Activated T-cell treated with anti-CD3 and anti-CD28 coated beads for 24 hours (primary cell): ENCODE measurements at places on chromosomes 7 and 10.

GRCh38 chr7:16753932-16754855 lies 639 bp downstream of the TSPAN13 start:
- DNase-seq = no peak

GRCh38 chr7:109639561-109639960 lies 1069.9 kb downstream of the DNAJB9 start:
- DNase-seq = no peak

DNA sequence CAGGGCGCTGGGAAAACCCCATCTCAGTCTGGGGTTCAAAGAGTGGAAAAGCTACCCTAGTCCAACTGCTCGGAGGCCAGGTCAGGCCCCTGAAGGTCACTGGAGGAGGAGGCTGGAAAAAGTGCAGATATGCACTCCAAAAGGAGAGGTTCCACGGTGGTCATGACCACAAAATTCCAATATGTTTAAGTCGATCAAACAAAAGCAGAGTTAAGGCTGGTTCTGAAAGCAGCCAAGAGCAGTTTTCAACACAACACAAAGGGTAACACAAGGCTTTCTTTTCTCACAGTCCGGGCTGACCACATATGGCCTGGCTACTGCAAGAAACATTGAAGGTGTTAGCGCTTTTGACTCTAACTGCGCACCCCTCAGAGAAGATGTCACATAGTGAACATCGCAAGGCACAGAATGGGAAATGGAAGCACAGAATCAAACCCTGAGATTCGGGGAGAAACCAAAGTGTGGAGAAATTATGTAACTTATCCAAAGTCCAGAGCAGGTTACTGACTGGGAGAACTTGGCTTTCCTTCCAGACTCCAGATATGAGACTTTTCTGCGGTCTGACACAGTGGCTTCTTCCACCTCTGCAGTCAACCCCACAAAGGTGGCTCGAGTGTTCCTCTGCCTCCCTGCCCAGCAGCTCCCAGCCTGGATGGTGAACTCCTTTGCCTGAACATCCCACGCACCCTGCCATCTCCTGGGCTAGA lies 1.3 kb upstream of the GRB10 start:
- DNase-seq = no peak

- DNase-seq = no peak
Observed at GRCh38 chr10:117938104-117938503, 108.6 kb downstream of the RAB11FIP2 start.

DNA sequence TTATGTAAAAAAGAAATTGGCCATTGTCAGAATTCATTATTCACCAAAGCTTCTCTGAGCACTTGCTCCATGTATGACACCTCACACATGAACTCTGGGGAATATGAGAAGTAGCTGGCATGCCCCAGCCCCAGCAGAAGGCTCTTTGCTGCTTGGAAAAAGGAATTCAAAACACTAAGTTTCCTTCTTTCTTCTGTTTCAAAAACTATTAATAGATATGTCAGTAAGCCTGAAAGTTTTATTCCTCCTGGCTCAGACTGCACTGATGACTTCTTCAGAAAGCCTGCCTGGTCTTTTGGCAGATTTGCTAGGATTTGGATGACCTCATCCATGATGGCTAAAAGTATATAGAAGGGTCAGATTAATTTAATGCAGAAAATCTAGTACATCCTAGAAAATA lies 511.0 kb downstream of the GFRA1 start:
- no peak for DNase-seq

DNA sequence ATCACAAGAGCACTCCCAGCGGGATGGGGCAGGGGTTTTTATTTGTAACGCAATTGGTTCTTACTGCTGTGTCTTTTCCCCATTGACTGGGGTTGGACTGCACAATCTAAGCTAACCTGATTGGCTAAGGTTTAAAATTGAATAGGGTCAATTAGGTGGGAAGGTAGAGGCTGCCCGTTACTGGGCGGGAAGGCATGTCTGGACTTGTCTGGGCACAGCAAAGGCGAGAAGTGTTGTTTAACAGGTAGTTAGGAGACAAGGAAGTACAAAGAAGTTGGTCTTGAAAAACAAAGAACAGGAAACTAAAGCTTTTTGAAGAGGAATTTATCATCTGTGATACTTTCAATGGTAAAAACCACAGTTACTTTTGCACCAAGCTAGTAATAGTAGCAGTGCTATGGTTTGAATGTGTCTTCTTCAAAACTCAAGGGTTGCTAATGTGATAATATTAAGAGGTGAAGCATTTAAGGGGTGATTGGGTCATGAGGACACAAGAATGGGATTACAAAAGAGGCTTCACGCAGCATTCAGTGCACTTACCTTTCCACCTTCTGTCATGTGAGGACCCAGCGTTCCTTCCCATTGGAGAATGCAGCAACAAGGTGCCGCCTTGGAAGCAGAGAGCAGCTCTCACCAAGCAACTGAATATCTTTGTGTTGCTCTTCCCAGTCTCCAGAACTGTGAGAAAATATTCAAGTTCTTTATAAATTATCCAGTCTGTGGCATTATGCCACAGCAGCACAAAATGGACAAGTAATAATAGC lies 875.5 kb upstream of the SORCS1 start:
- DNase-seq = no peak

DNA sequence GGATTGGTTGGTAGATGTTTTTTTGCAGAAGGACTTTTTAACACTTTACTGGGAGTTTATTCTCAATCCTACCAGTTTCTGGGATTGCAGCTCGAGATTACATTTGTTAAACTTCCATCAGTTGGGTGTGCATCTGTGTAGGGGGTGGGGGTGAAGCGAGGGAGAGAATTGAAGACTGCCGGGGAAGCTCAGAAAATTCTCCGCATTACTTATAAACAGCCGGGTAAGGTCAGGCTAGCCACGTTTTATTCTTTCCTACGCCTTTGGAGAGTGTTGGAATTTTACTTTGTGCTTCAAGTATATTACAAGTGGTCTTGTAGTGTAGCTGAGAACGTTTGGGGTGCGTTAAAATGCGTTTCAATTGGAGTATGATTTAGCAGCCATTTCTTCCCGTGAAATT lies 1.1 kb downstream of the PALS2 start:
- no peak for DNase-seq

DNA sequence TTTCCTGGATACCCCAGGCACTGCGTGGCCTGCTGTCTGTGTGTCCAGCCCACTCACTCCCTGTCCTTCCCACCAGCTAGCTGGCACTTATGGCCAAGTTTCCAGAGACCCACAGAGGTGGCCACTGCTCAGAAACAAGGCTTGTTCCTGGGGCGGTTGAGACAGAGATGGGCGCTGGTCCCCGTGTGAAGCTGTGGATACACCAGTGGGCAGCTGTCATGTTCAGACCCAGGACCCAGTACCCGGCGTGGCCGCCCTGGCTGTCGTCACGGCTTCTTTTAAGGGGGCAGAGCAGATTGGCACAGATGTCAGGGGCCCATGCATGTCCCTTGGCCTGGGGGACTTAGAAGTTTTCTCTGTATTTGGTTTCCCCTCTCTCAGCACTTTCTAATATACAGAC lies 36.3 kb downstream of the FOXL3 start:
- DNase-seq = no peak

DNA sequence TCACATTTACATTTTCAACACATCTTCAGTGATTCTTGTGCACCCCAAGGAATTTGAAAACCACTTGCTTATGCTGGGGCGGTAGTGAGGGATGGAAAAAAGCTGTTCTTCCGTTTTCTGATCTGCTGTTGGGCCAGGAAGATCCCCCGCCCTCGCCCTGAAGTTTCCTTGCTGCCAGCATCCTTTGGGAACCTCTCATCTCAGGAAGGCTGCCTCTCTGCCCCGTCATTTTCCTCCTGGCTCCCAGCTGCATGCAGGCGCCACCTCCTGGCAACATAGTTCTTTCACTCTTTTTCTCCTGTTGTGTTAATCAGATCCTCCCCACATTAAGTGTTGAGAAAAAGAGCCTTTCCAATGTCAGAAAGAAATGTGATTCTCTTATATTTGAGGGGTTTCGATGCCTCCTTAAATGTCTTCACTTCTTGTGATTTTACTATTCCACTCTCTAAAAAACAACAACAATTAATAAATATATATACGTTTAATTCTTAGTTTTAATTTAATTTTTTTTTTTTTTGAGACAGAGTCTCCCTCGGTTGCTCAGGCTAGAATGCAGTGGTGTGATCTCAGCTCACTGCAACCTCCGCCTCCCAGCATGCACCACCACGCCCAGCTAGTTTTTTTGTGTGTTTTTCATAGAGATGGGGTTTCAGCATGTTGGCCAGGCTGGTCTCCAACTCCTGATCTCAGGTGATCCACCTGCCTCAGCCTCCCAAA lies 122.9 kb downstream of the RALA start:
- no peak for DNase-seq

DNA sequence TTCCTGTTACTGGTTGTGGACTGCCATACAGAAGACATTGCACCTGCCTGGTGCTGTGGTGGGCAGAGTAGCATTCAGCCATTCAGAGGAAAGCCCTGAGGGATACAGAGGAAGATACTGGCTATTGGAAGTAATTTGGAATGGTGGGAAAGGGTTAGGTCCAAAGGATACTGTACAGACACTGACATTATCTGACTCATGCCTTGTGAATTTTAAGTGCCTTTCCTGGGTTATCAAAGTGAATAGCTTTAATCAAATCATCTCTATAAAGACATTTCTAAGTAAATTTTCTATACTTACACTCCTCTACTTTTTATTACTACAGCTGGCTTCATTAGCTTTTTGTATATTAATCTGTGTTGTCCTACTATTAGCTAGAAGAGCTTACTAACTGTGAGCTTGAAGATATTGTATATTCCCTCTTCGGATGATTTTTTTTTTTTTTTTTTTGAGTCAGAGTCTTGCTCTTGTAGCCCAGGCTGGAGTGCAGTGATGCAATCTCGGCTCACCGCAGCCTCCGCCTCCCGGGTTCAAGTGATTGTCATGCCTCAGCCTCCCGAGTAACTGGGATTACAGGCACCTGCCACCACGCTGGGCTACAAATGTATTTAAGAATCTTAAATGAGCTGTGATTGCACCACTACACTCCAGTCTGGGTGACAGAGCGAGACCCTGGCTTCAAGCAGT lies 186.5 kb downstream of the ADK start:
- DNase-seq = no peak

DNA sequence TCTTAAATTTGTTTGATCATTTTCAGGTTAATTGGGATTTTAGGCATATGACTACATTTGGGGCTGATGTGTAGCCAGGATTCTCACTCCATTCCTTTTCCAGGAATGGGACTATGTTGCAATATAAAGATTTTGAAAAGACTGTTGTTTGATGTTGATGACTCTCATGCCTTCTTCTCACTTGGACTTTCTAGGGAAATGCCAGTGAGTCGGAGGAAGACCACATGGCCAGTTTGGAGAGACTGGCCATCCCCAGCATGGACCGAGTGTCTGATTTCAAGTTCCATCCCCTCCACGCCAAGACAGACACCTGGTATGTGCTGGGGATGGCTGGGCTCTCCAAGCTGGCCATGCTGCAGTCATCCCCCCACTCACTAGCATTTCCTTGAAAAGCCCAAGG lies 5.5 kb downstream of the IGFBP3 start:
- DNase-seq = no peak

DNA sequence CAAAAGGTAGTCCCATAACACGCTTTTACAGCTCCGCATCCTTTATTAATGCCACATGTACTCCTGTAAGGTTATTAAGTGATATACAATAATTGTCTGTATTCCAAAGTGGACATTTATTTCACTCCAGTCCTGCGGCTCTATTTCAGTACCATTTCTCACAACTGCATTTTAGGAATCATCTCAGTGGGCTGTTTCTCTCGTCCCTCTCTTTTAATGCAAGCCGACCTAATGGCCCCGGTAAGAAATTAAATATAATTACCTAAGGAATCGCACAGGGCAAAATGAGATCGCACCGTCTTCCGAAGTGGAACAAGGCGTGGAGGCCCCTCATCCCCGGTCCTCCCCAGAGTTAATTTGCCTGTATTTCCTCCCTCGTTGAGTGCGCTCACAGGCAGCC lies 216.5 kb downstream of the RAB11FIP2 start:
- DNase-seq = no peak

GRCh38 chr7:19362099-19362498 lies 216.9 kb upstream of the FERD3L start:
- no peak for DNase-seq

GRCh38 chr7:18400726-18401125 lies 94.8 kb upstream of the HDAC9 start:
- no peak for DNase-seq

GRCh38 chr7:87561102-87561501 lies 39.6 kb downstream of the ABCB1 start:
- no peak for DNase-seq
